Endothelial cell of umbilical vein (primary cell): ENCODE measurements at places on chromosomes 6 and 20. TPM values are rescaled to one million over a fixed set of nuclear protein-coding genes. Genes with fewer than 3 reads are reported as not detected.

DNA sequence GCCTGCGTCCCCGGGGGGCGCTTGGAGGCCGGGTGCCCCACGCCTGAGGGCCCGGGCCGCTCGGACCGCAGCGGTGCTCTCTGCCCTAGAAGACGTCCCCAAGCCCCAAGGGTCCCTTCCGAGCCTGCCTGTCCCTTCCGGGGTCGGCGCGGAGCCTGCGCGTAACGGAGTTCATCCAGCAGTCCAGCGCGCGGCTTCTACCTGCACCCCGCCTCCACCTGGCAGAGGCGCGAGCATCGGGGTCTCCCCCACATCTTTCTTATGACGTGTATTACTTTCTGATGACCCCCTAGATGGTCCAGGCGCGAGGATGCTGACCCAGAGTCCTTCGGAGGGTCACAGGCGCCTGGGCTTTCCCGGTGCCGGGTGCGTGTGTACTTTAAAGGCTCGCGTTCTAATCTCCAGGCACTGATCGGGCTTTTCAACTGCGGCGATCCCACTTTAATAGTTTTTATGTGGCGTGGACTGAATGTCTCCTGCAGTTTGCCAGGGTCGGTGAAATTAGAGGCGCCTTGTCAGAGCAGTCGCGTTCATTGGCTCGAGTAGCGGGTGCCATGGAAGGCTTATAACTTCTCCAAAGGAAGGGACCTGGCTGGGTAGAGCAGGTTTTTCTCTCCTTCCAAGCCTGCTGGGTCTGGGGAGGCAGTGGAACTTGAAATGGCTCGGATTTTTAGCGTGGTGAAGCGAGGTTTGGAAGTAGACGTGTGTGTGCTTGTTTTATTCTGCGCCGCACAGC lies 912 bp downstream of the EYA4 start:
- H3K27ac ChIP-seq: no peak overlapping the region
- peak; percentile 12 for DNase-seq
- H3K36me3 ChIP-seq: no peaks in the 10 kb centered on the region
- H3K4me1 ChIP-seq: peaks cover 8% of the 10 kb centered on the region

DNA sequence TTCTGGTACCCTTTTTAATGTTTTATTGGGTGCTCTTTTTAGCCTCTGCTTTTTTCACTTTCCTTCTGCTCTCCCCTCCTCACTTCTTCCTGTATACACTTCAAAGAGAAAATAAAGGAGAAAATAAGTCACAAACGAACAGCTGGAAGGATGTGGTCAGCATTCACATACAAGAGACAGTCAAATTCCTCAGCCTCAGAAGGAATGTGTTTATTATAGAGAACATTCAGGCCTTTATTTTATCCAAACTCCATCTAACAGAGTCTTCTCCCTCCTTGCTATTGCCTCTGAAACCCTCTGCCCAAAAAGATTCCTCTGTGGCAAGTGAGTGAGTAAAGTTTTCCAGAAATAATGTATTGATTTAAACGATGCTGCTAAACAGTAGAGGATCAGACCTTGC lies 490.4 kb downstream of the FRK start:
- H3K27me3 ChIP-seq: no peaks in the 10 kb centered on the region
- H3K27ac ChIP-seq: no peak overlapping the region
- no peaks in the 10 kb centered on the region for H3K36me3 ChIP-seq
- no peak overlapping the region for H3K4me3 ChIP-seq
- H3K4me1 ChIP-seq: no peaks in the 10 kb centered on the region

- DNase-seq: no peak
- H3K4me3 ChIP-seq: no peak overlapping the region
- H3K36me3 ChIP-seq: no peaks in the 10 kb centered on the region
- H3K27me3 ChIP-seq: no peaks in the 10 kb centered on the region
These were observed 51.3 kb downstream of the DAAM2 start for GRCh38 chr6:39843305-39844020.

DNA sequence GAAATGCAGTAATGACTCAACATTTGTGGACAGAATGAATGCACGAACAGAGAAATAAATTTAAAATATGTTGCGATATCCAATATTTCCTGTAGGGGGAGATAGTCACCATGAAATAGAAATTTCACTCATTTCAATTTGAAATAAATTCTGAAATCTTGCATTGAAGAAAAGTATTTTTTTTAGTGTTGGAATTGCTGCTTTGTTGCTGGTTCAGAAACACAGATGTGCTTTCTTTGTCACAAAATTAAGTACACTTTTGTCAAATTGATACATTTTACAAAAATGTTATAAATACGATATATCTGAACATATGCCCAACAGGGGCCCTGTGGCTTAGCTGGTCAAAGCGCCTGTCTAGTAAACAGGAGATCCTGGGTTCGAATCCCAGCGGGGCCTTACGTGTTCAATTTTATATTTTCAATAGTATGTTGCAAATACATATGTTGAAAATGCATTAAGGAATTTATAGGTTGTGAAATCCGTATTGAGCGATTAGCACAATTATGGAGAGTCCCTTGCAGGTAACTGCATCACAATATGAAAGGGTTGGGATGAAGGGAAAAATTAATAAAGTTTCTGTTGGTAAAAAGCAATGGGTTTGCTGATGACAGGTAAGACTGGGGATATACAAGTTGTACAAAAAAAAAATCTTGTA lies 85.4 kb upstream of the PRSS16 start:
- H3K4me1 ChIP-seq: peaks cover 9% of the 10 kb centered on the region
- peaks cover 2% of the 10 kb centered on the region for H3K27me3 ChIP-seq
- H3K27ac ChIP-seq: no peak overlapping the region
- H3K4me3 ChIP-seq: no peak overlapping the region

GRCh38 chr20:62606016-62606415 lies 36.3 kb upstream of the SLCO4A1 start:
- no peaks in the 10 kb centered on the region for H3K27me3 ChIP-seq
- peaks cover 16% of the 10 kb centered on the region for H3K4me1 ChIP-seq
- no peak for DNase-seq
- no peak overlapping the region for H3K27ac ChIP-seq
- no peak overlapping the region for H3K4me3 ChIP-seq

DNA sequence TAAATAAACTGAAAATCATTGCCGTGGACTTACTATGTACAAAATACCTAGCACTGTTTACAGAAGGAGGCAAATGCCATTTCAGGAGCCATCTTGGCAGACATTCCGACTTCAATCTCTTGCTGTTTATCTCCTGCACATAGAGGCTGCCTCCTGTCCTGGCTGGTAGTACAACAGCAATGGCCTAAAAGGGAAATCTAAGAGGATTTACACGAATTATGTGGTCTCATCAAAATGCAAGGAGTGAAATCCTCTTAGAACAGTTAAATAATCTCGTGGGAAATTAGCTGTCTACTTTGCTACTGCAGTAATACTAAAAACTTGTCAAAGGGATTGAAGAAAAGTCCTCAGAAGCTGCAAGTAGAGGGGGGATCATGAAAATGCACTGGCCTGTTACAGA lies 82.2 kb upstream of the SLC2A12 start:
- H3K4me3 ChIP-seq: no peak overlapping the region
- no peaks in the 10 kb centered on the region for H3K4me1 ChIP-seq
- H3K36me3 ChIP-seq: no peaks in the 10 kb centered on the region
- no peak overlapping the region for H3K27ac ChIP-seq
- no peaks in the 10 kb centered on the region for H3K27me3 ChIP-seq

Gene WFDC6
- polyA plus RNA-seq: not detected in 2 replicates

Gene HLA-DQA1
- polyA plus RNA-seq: not detected in 2 replicates

Gene PHACTR1
- 2.1 and 2.4 TPM in 2 replicates for polyA plus RNA-seq

GRCh38 chr20:59159493-59160376 lies 3.9 kb upstream of the ZNF831 start:
- no peak overlapping the region for H3K27ac ChIP-seq
- H3K4me1 ChIP-seq: no peaks in the 10 kb centered on the region
- no peaks in the 10 kb centered on the region for H3K27me3 ChIP-seq
- H3K4me3 ChIP-seq: no peak overlapping the region
- H3K36me3 ChIP-seq: no peaks in the 10 kb centered on the region

- no peaks in the 10 kb centered on the region for H3K36me3 ChIP-seq
- H3K4me1 ChIP-seq: peaks cover 76% of the 10 kb centered on the region
- H3K27ac ChIP-seq: peak overlapping the region; percentile 85
- DNase-seq: peak; percentile 51
- H3K4me3 ChIP-seq: no peak overlapping the region
- H3K27me3 ChIP-seq: no peaks in the 10 kb centered on the region
These were observed 74.3 kb downstream of the ADGRG6 start for GRCh38 chr6:142376115-142376514.

DNA sequence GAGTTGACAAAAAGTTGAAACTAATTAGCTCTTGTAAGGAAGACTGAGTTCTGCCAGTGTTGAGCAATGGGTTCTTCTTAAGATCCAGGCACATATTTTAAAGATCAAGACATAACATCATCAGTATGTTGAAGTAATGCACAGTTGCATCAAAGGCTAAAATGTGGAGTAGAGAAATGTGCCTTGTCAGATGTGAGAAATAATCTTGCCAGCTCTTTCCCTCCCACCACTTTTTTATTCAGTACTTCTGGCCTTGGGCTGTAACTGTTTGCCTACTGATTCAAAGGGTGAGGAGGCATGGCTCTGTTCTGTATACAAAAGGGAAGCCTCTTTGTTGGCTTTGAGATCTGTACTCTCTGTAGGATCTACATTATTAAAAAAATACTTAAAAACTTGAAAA lies 13.1 kb downstream of the PKIB start:
- no peaks in the 10 kb centered on the region for H3K27me3 ChIP-seq
- H3K27ac ChIP-seq: no peak overlapping the region
- no peaks in the 10 kb centered on the region for H3K4me1 ChIP-seq
- no peak for DNase-seq
- no peaks in the 10 kb centered on the region for H3K36me3 ChIP-seq

Gene MCHR2
- not detected in 2 replicates for polyA plus RNA-seq

Gene FERMT1
- 0.11 TPM in 2 replicates for polyA plus RNA-seq

- no peaks in the 10 kb centered on the region for H3K4me1 ChIP-seq
- no peaks in the 10 kb centered on the region for H3K27me3 ChIP-seq
- no peak overlapping the region for H3K27ac ChIP-seq
- DNase-seq: no peak
- H3K4me3 ChIP-seq: no peak overlapping the region
- H3K36me3 ChIP-seq: no peaks in the 10 kb centered on the region
These were observed 17.1 kb downstream of the TGM3 start for GRCh38 chr20:2312876-2313275.

DNA sequence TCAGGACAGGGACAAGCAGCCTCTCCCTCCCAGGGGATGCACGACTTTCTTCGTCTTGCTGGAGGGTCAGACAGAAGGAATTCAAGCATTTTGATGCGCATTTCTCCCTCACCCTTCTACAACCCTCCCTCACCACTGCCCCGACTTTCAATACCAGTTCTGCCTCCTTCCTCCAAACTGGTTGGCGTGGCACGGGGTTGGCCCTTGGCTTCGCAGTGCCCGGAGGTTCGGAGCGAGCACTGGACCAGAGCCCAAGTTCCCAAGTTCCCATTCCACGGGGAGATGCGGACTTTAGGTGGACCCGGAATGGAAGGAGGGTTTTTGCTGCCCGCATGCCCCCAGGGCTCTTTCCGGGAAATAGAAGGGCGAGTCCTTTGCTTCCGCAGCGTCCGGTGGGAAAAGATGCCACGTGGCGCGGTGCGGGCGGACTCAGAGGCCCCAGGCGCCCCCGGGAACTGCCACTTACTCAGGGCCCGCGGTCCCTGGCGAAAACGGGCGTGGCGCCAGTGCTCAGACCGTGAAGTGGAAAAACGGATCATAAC lies 8.0 kb upstream of the LAMP5 start:
- no peaks in the 10 kb centered on the region for H3K4me1 ChIP-seq
- H3K36me3 ChIP-seq: no peaks in the 10 kb centered on the region
- peaks cover 53% of the 10 kb centered on the region for H3K27me3 ChIP-seq
- H3K4me3 ChIP-seq: no peak overlapping the region
- DNase-seq: no peak
- H3K27ac ChIP-seq: no peak overlapping the region

DNA sequence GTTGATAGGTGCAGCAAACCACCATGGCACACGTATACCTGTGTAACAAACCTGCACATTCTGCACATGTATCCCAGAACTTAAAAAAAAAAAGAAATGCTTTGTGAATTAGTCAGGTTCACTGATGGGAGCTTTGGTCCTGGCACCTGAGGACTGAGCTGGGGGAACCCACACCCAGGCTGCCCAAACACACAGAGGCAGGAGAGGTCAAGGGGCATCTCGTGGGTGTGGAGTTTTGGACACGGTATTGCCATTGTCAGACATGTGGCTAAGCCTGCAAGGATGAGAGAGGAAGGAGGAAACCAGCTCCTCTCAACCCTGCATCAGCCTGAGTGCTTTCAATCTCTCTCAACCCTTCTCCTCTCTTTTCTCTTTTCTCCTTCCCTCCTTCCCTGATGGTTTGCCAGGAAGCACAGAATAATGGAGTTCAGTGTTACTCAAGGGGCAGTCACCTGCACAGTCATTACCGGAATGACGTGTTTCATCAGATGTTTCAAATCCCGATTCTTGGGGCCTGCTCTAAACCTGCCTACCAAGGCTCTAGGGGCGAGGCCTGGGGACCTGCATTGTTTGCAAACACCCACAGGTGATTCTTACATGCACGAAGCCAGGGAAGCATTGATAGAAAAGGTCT lies 89.9 kb upstream of the NEDD9 start:
- peaks cover 15% of the 10 kb centered on the region for H3K4me1 ChIP-seq
- DNase-seq: no peak
- H3K4me3 ChIP-seq: no peak overlapping the region

- no peak overlapping the region for H3K4me3 ChIP-seq
- no peak for DNase-seq
- H3K36me3 ChIP-seq: no peaks in the 10 kb centered on the region
- H3K4me1 ChIP-seq: no peaks in the 10 kb centered on the region
These were observed 121.5 kb downstream of the IRF4 start for GRCh38 chr6:513058-513457.
